Smooth muscle cell of trachea (primary cell): ENCODE measurements at places on chromosomes 3 and 15. TPM values are rescaled to one million over a fixed set of nuclear protein-coding genes. Genes with fewer than 3 reads are reported as not detected.

Gene FEZF2
- not detected in 2 replicates for total RNA-seq

Gene ELL3
- 3.3 and 7.4 TPM in 2 replicates for total RNA-seq

Gene ATP13A4
- 0.33 and 0.58 TPM in 2 replicates for total RNA-seq

Gene C3orf18
- 22.7 and 32.9 TPM in 2 replicates for total RNA-seq

Gene CCR3
- 0.33 TPM in 1 of 2 replicates, not detected in the other for total RNA-seq

Gene GRIP2
- total RNA-seq, result 0.15 and 0.17 TPM in 2 replicates

Gene GASK1A
- 1.6 and 4.5 TPM in 2 replicates for total RNA-seq

Gene HTR3E
- total RNA-seq, result not detected in 2 replicates

Gene FOXB1
- total RNA-seq, result not detected in 2 replicates

Gene APOD
- total RNA-seq, result 1.6 and 2.8 TPM in 2 replicates

Gene ZDHHC23
- 0.66 and 0.73 TPM in 2 replicates for total RNA-seq

Gene GABPB1
- 33.0 and 36.9 TPM in 2 replicates for total RNA-seq

Gene ALG1L2
- total RNA-seq, result 0.33 TPM in 1 of 2 replicates, not detected in the other

Gene RTP1
- not detected in 2 replicates for total RNA-seq

Gene GOLGA8S
- total RNA-seq, result under 0.01 and 0.15 TPM in 2 replicates

Gene SIDT1
- not detected in 2 replicates for total RNA-seq

Gene GUCA1C
- total RNA-seq, result not detected in 2 replicates

Gene PLXNA1
- total RNA-seq, result 45.5 and 87.7 TPM in 2 replicates

Gene SLC38A3
- total RNA-seq, result not detected in 2 replicates

Gene SEC11A
- 142 and 272 TPM in 2 replicates for total RNA-seq

Gene TMEM207
- not detected in 2 replicates for total RNA-seq

Gene GOLGA6B
- not detected in 2 replicates for total RNA-seq

Gene PIGZ
- 2.8 and 3.6 TPM in 2 replicates for total RNA-seq

Gene CLRN1
- not detected in 2 replicates for total RNA-seq

Gene PLCB2
- 0.17 and 0.29 TPM in 2 replicates for total RNA-seq

Gene PLD1
- total RNA-seq, result 17.6 and 24.1 TPM in 2 replicates

Gene DUOXA2
- not detected in 2 replicates for total RNA-seq

Gene SH2D7
- total RNA-seq, result under 0.01 TPM in 1 of 2 replicates, not detected in the other

Gene SNX22
- total RNA-seq, result 0.50 and 0.58 TPM in 2 replicates

Gene MEIS2
- total RNA-seq, result 51.1 and 60.0 TPM in 2 replicates

Gene PLA2G4D
- not detected in 2 replicates for total RNA-seq
